ENCODE measurements at places on chromosomes 12 and 14. TPM values are rescaled to one million over a fixed set of nuclear protein-coding genes. Genes with fewer than 3 reads are reported as not detected.
A peak's percentile ranks its signal among the peaks of the same experiment; 100 is the strongest.

MSRB3 gene
- 1.6 TPM for total RNA-seq

CCDC175 gene
- not detected for total RNA-seq

HOXC4 gene
- not detected for total RNA-seq

GRCh38 chr12:79155683-79156082 is 291.1 kb downstream of the SYT1 start:
- no peak for DNase-seq

DNA sequence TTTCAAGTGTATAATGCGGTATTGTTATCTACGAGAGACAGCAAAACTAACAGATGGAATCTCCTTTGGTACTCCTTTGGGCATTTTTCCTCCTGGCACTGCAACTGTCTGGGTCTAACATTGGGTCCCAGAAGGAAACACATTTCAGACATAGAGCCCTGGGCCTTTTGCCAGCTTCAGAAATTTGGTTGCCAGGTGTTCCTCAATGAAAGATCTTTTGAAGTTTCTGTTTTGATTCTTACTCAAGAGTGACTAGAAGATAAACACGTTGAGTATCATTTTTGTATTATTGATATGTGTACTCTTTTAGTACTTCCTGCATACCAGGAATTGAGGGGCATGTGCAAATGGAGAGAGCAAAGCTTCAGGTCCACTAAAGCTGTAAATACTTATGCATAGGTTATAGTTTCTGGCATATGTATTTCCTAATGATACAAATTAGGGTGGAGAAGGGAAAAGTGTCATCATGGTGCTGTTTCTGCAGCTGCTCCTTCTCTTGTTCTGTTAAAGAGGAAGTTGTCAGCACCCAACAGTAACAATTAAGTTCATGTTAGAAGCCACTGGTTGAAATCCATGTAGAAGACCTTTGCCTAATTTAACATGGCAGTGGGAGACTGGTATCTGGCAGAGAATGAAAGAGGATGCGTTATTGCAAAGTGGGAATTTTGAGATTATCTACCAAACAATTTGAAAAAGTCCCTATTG is 53.5 kb downstream of the SLC38A6 start:
- DNase-seq = no peak

DNA sequence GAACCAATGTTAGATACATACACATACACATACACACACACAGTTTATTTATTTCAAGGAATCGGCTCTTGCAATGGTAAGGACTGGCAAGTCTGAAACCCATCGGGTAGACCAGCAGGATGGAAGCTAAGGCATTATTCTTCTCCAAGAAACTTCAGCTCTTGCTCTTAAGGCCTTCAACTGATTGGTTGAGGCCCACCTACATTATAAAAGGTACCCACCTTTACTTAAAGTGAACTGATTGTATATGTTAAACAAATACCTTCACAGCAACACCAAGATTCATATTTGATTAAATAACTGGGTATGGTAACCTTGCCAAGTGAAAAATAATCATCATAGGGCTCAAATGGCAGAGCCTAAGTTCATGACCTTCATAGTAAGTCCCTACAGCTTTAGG is 695.5 kb downstream of the BCL11B start:
- DNase-seq = no peak

- no peak for DNase-seq
Measured at GRCh38 chr12:119857041-119857591, 20.0 kb downstream of the CIT start.

- DNase-seq = no peak
Measured at GRCh38 chr12:119730381-119730780, 62.4 kb downstream of the PRKAB1 start.

CHST11 gene
- 11.5 TPM for total RNA-seq

RAD51AP1 gene
- 5.5 TPM for total RNA-seq

DNA sequence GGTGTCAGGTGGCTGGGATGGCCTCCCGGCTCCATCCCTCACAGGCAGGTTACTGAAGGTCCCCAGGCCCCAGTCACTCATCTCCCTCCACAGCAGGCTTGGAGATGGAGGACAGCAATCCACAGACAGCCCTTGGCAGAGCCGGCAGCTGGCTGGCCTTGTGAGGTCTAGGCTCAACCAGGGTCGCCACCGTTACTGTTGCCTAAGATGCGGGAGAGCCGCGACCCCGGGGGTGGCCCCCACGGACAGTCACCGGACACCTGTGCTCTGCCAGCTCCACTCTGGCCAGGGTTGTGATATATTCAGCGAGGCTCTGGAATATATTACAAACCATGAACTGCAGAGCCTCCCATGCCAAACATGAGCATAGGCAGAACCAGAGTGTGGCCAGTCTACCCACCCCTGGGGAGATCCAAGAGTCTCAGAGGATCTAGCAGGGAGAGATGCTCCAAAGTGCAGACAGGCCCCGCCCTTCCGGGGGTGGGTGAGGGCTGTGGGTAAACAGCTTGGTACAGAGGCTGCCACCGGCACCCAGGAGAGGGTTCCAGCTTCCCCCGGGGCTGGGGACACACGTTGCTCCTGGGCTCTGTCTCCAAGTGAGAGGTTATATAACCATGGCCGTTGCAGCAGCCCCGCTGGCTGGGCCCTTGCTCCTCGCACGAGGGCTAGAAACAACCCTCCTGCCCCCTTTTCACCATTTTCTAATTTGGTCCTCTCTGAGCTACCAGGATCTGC is 55.9 kb upstream of the DIO3 start:
- DNase-seq = peak; percentile 17

DNA sequence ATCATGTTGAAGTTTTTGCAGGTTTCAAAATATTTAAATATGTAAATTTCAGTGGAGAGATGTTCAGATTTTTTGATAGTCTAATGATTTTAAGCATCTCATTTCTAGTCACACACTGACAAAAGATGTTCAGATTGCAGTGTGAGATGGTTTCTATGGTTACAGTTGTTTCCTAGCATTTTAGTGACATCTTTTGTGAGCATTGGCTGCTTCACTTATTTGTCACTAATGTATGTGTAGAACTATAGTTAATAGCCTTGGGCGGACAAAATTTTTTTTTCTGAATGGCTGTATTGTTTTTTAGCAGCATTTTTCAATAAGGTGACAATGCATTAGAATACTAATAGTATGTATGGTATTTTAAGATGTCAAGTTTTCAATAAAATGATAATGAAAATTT is 315.6 kb upstream of the PRKD1 start:
- no peak for DNase-seq

DNA sequence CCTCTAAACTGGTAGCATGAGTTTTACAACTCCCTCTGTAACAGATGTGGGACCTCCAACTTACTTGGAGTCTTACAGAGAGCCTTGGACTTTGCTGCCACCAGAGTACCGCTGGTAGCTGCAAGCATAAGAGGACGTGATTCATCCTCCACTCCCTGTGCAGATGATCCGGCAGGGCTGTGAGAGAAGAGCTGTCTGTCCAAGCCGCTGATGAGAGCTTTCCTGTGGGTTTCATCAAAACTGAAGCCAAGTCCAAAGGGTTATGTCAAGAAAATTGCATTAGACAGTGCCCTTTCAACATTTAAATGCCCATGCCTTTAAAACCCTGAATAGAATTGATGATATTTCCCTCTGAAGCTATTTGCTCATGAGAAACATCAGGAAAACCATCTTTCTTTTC is 85.8 kb downstream of the LLPH start:
- DNase-seq = no peak

GRCh38 chr12:53949631-53950436 is 4.9 kb upstream of the HOXC12 start:
- DNase-seq = no peak

C12orf54 gene
- total RNA-seq = not detected

GRCh38 chr12:116138781-116139180 is 138.7 kb downstream of the MED13L start:
- no peak for DNase-seq

LALBA gene
- not detected for total RNA-seq
